ENCODE measurements at places on chromosomes 2 and 18.

DNA sequence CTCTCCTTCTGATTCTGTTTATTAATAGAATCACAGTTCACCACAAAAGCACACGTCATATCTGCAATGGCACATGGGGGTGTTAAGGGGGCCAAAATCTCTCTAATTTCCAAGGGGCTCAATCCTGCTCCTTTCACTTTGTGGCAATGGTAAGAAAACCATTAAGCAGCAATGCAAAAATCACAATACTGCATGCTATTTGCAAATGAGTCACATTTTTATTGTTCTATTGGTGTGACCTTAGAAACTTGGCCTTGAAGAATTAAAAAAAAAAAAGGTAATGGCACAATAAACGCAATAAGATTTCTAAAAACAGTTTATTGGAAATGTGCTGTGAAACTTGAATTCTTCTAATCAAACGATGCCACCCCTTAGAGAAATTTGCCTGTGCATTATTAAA, 251.5 kb downstream of the ZNF521 start:
- no peaks in the 10 kb centered on the region for H3K36me3 ChIP-seq
- no peaks in the 10 kb centered on the region for H3K27me3 ChIP-seq
- no peak overlapping the region for H3K27ac ChIP-seq
- no peak overlapping the region for H3K4me3 ChIP-seq
- H3K4me1 ChIP-seq: no peaks in the 10 kb centered on the region

- H3K4me3 ChIP-seq: no peak overlapping the region
- H3K27me3 ChIP-seq: no peaks in the 10 kb centered on the region
- no peak overlapping the region for H3K27ac ChIP-seq
- no peak for DNase-seq
Measured at GRCh38 chr2:12967804-12968203, 251.1 kb downstream of the TRIB2 start.

DNA sequence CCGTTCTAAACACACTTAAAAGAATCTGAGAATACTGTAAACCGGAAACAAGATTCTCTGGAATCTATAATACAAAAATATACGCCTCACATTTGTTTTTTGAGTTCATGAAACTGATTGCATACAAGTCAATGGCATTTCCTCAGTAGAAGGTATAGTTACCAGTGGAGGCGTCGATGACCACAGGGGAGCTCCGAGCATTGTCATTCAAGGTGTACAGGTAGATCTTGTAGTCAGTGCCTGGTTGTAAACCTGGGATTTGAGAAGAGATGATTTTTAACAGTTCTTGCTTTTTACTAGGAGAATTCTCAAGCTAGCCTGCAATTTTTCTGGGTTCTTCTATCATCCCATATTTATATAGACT, 60.4 kb downstream of the FN1 start:
- peaks cover 99% of the 10 kb centered on the region for H3K36me3 ChIP-seq
- no peak for DNase-seq
- H3K27me3 ChIP-seq: no peaks in the 10 kb centered on the region
- no peak overlapping the region for H3K4me3 ChIP-seq

DNA sequence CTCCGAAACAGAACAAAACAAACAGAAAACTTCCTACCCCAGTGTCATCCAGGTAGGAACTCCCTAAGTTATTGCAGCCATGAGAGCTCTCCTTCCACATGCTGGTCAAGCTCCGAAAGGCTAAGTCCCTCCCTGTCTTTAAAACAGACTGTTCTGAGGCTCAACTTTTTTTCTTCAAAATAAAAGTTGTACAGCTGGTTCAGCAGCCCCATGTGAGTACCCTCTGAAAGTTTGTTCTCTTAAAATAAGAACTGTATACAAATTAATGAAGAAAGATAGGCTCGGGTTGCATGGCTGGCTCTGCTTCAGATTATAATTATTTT, at the start of gene PDE1A:
Gene PDE1A, minus strand, starts transcription at position 119 of the 323 bp plus-strand sequence.
- no peak within 1 kb of the TSS for H3K4me3 ChIP-seq
- H3K27me3 ChIP-seq: no peaks in the 10 kb centered on the region
- no peaks in the 10 kb centered on the region for H3K36me3 ChIP-seq
- H3K27ac ChIP-seq: no peak within 1 kb of the TSS
- peaks cover 8% of the 10 kb centered on the region for H3K4me1 ChIP-seq
- DNase-seq: no peak

DNA sequence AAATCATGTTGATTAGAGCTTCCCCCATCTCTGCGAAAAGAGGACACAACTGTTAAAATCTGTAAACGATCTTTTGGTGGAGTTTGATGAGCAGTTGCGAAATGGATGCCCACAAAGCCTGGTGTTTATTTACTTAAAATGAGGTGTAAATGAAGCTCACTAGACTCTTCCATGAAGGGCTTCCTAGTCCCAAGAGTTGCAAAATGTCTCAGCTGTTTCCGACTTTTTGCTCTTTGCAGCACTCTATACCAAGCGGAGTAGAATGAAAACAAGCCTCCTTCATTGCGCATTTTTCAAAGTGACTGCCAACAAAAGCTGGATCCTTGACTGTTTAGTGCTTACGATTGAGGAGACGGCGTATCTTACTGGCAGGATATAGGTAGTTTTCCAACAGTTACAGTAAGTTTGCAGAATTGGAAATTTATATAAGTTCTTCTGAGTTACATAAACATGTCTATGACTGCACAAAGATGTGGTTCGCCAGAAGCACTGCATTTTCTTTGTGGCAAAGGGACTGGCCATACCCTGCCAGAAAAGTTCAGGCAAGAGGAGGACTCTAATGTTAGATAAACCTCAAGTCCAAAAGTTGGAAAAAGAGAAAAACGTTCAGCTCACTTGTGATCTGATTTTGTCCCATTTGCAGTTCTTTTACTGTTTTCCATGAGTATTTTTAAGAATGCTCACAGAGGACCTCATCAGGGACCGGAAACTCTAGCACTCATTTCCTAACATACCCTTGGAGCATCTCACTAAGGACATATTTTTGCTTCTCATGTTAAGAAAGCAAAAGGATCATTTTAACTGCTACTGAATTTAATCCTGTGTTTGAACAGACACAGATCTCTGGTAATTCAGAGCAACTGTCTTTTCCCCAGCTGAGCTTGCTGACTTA, 42.7 kb downstream of the COLEC12 start:
- no peaks in the 10 kb centered on the region for H3K27me3 ChIP-seq
- H3K36me3 ChIP-seq: no peaks in the 10 kb centered on the region
- H3K27ac ChIP-seq: peak overlapping the region; percentile 76
- H3K4me1 ChIP-seq: peaks cover 29% of the 10 kb centered on the region
- H3K4me3 ChIP-seq: no peak overlapping the region
- DNase-seq: no peak

Data from A673 (cell line).